ENCODE measurements at places on chromosomes 6 and 20.

- DNase-seq = no peak
Observed at GRCh38 chr6:37525460-37526357, 26.0 kb upstream of the CCDC167 start.

DNA sequence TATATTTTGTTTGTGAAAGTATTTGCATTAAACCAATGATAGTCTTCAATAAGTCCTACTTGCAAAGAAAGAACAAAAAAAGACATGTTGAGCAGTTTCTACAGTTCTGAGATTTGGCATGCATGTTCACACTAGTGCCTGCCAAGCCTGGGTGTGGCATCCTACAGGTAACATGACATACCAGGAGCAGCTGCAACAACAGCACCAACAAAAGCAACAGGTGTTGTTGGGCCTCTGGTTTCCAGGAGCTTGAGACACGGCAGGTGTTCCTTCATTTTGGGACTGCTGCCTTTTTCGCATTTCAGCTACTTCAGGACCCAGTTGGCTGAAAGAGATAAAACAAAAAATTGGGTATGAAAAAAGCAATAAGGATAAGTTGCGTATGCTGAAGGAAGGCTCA is 41.2 kb upstream of the MTRF1L start:
- no peak for DNase-seq

- DNase-seq = no peak
Observed at GRCh38 chr20:23145281-23145700, 59.2 kb upstream of the CD93 start.

GRCh38 chr6:127832381-127832780 is 68.5 kb downstream of the THEMIS start:
- DNase-seq = no peak

DNA sequence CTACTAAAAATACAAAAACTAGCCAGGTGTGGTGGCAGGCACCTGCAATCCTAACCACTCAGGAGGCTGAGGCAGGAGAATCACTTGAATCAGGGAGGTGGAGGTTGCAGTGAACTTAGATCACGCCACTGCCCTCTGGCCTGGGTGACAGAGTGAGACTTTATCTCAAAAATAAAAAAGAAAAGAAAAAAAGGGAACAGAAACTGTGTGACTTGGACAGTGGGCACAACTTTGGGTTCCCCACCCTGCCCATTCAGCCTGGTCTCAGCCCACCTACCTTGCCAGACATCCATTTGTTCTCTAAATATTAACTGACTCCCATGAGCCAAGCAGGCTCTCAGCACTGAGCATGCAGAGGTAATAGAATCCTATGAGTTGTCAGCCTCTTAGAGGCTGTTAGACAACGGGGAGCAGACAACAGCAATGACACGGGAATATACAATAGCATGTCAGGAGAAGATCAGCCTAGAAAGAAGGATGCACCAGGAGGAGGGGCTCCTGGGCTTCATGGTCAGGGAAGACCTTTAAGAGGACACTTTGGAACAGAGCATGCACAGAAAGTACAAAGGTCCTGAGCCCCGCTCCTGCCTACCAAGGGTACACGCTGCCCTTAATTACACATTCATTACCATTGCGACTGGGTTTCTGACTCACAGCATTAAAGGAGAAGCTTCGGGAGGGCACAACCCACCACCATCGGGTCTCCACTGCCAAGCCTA is 20.0 kb downstream of the FAM209B start:
- no peak for DNase-seq

- no peak for DNase-seq
Observed at GRCh38 chr20:2299301-2299700, 3.5 kb downstream of the TGM3 start.

DNA sequence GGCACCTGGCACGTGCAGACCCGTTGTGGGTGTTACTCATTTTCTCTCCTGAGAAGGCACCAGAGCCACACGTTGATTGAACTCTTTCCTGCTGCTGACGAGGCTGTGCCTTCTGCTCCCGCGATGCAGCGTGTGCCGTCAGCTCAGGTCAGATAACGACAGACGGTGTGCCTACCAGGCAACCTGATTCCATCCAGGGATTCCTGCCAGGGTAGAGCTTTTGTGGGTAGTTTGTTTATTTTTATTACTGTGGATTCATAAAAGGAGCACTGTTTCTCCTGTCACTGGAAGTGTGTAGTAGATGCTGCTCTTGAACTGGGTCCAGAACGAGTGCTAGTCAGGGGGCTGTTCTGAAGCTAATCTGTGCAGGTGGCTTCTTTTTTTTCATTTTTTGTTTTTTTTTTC is 20.7 kb downstream of the PRPF6 start:
- no peak for DNase-seq

Data from activated CD4-positive, alpha-beta T cell treated with anti-CD3 and anti-CD28 coated beads, Interleukin-2, amount 50 U/mL, for 1 hour (primary cell).